ENCODE measurements at places on chromosomes 11 and 22.

- no peak for DNase-seq
These were observed 471.9 kb upstream of the KIRREL3 start for GRCh38 chr11:127472505-127472904.

GRCh38 chr11:82639251-82639650 is 94.4 kb downstream of the FAM181B start:
- DNase-seq = no peak

DNA sequence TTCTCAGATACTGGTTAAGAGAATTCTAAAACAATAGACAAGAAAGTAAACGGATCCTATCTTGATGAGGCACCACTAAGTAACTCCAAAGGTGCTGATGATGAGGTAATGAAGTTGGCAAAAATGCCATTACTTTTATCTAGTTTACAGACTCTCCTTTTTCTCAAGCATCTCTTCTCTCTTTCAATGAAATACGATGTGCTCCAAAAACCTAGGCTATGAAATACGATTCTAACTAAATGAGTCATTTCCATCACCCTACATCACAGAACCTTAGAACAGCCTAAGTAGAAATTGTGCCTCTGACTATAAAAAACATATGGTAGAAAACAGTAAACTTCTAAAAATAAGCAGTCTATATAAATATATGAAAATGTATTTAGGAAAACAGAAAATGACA is 58.9 kb upstream of the ARHGAP32 start:
- no peak for DNase-seq

DNA sequence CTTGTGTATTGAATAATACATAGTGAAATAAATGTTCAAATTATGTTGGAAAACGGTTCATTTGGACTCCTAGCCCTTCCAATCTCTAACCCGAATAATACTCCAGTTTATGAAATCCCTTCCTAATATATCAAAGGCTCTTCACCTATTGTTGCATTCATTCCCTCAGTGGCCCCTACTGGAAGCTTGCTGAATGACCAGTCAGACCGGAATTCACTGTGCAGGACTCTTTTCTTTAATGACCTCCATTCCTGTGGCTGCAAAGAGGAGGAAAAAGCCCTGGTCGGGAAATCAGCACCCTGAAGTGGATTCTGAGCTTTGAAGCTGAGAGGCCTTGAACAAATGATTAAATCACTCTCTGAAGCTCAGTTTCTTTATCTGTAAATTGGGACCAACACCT is 19.1 kb upstream of the RCN1 start:
- no peak for DNase-seq

DNA sequence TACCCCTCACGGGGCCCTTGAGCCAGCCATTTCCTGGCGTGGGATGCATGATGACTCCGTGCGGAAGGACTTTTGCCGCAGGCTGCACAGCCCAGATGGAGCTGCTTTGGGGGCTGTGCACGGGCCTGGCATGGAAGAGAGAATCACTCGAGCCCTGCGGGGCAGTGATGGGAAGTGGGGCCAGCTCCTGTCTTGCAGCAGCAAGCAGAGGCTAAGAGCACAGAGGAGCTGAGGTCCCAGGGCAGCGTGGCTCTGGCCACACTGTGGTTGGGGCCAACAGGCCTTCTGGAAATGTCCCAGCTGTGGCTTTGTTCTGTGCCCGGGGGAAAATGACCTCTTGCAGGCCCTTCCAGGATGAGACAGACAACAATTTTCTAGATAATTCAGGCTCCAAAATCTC is 92.7 kb upstream of the TIMP3 start:
- no peak for DNase-seq

All from activated CD8-positive, alpha-beta memory T cell treated with anti-CD3 and anti-CD28 coated beads for 1 hour (primary cell).